Activated CD4-positive, alpha-beta T cell treated with anti-CD3 and anti-CD28 coated beads for 48 hours (primary cell): ENCODE measurements at places on chromosomes 13 and 19.

DNA sequence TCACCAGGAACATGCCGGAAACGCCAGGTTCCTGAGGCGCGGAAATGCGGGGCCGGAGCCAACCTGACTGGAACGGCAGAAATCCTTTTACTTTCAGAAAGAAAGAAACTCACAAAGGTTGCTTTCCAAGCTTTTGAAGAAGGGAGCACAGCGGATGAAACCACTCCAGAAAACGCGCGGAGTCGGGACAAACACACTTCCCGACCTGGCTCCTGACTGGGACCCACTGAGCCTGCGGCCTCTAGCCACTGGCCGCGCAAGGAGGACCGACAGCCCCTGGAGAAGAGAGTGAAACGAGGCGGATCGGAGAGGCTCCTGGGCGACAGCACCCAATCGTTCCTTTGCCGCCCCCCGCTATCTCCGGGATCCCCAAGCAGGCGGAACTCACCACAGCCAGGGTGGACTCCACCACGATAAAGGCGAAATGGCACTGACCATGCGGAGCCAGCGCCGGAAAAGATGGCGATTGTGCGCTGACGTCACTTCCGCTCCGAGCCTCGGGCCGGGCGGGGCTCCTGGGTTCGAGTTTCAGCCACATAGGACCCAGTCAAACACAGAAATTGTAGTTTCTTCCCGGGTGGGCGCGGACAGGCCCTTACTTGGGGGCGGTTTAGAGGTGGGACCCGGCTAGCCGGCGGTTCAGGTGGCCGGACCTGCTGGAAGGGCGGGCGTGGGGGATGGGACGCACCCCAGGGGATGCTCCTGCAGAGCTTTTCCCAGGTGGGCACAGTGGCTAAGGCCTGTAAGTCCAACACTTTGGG lies at the start of gene ZNF121:
TSS of gene ZNF121 (minus strand) at position 432 of the 761 bp plus-strand sequence. CDS start 16,407 bp downstream, outside the sequence.
- DNase-seq, result peak; percentile 89

DNA sequence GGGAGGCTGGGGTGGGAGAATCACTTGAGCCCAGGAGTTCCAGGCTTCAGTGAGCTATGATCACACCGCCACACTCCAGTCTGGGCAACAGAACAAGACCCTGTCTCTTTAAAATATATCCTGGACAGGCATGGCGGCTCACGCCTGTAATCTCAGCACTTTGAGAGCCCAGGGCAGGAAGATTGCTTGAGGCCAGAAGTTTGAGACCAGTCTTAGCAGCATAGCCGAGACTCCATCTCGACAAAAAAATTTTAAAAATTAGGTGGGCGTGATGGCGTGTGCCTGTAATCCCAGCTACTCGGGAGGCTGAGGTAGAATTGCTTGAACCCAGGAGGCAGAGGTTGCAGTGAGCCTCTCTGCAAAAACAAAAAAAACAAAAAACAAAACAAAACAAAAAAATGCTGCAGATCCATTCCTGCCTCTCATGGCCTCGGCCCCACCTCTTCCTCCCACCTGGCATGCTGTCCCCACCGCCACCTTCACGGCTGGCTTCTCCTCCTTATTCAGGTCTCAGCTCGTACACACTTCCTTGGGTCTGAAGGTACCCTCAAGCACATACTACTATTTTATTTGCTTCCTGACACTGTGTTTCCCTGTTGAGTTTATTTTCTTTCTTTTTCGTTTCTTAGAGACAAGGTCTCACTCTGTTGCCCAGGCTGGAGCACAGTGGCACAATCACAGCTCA lies 5.3 kb downstream of the RFX1 start:
- DNase-seq, result no peak

DNA sequence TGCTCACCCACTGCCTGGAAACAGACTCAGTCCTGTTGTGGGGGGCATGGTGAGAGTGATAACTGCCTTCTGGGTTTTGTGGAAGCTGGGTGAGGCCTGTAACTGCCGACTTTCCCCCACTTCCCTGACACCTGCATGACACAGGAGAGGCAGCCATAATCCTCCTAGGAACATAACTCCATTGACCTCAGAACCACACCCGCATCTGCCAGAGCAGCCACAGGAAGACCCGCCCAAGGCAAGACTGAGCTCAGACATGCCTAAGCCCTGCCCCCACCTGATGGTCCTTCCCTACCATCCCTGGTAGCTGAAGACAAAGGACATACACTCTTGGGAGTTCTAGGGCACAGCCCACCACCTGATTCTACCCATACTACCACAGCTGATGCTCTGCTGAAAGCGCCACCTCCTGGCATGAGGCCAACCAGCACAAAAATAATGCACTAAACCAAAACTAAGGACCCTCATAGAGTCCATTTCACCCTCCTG lies 326.7 kb downstream of the RBM26 start:
- DNase-seq, result no peak

DNA sequence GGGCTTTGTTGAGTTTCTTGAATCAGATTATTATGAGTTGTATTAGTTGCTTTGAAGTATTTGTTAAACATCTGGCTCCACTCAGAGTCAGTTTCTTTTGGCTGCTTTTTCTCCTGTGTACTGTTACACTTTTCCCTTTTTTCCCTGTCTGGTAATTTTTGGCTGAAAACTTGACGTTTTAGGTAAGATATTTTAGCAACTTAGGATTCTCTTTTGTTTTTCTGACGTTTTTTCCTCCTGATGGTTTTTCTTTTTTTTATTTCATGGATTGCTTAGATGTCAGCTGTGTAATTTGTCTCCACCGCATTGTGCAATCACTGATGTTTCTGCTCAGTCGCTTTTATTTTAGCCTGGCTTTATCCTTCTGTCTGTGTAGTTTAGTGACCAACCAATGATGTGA lies 20.7 kb downstream of the RFC3 start:
- no peak for DNase-seq

- no peak for DNase-seq
Observed at GRCh38 chr13:34747507-34747906, 194.6 kb upstream of the NBEA start.

DNA sequence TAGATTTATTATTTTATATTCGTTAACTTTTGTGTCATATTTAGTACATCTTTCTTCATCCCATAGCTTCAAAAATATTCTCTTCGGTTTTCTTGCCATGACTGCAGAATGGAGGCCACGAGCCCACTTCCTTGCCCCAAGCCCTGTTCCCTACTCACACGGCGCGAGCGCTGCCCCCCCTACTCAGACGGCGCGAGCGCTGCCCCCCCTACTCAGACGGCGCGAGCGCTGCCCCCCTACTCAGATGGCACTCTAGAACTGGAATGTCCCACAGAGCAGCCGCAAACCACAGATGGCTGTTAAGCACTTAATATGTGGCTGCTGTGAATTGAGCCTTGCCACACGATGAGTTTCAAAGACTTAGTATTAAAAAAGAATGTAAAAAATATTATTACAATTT lies 102.2 kb upstream of the PEG3 start:
- DNase-seq, result no peak

DNA sequence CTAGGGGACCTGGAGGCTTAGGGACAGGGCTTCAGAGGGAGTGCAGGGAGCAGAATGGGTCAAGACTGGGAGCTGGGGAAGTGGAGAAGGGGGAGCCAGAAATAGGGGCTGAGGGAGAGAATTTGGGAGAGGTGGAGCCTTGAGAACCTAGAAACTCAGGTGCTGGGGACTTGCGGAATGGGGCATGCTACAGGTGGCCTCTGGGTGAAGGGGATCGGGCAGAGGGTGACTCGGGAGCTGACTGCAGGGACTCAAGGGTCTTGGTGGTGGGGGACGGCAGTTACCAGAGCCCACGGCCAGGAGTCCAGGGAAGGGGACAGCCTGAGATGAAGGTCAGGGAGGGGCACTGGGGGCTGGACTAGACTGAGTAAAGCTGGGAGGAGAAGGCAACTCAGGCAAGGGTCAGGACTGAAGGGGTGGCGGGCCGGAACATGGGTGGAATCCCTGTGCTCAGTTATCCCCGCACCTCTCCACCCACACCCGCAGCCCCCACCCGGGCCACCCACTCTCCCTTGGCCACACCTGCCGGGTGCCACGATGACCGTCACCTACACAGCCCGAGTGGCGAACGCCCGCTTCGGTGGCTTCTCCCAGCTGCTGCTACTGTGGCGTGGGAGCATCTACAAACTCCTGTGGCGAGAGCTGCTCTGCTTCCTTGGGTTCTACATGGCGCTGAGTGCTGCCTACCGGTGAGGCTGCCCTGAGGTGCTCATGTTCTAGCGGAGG lies 628 bp downstream of the BEST2 start:
- DNase-seq, result no peak

- no peak for DNase-seq
Observed at GRCh38 chr13:35926859-35927530, 204.2 kb downstream of the DCLK1 start.

DNA sequence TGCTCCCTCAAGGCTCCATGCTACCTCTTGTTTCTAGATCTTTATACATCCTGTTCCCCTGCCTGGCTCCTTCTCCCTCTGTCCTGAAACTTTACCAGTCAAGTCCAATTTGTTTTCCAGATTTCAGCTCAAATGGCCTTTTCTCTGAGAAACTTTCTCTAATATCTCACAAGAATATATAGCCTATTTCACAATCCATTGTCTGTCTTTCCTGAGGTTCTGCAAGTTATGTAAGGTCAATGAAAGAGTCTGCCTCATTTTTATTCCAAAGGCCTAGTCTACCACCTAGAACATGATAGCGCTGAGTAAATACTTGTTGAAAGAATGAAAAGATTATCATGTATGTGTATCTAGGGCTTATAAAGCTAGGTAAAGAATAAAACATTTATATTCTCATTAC lies 348.8 kb downstream of the SPRY2 start:
- DNase-seq, result no peak

DNA sequence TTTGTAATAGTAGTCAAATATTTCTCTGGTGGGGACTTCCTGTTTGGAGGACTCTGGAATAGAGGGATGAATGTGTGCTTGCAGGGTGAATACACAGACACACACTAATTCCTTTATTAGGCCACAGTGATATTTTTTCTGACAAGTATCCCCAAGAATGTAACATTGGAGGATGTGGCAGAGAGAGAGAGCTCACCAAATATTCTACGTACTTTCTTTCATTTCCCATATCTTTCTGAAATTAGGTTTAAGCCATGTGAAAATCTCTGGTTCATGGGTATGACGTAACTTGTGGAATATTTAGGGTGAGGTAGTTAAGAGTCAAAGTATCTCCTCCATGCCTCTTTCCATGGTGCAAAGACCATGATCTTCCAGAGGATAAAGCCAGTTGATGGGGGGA lies 463.4 kb downstream of the DIAPH3 start:
- DNase-seq, result no peak

DNA sequence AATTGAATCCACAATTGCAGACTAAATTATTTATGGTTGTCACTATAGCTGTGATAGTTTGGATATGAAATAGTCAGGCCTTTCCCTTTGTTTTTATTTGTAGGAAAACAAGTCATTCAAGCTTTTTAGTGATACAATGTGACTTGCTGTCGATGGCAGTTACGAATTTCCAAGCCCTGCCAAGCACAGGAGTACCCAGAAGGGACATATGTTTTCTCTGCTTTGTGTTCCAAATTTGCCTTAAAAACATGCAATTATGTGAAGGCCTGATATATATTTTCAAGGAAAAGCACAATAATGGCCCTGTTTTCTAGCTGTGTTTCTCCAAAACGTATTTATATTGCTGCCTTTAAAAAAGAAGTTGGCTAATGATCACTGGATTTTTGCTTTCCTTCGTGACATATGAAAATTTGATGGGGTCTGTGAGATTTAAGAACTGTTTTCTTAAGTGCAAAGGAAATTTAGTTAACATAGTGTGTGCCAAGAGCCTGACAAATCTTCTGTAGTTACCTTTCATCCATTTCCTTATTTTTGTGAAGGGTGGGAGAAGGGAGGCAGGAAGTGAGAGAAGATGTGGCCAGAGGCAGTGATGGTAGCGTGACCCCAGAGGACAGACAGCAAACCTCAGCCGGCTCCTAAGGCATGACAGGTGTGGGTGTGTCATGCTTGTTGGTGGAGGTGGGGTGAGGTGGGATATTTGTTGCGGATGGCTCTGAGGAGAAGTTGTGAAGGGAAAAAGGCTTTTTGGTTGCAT lies 79.6 kb downstream of the TEX26 start:
- no peak for DNase-seq

- DNase-seq, result no peak
Observed at GRCh38 chr13:20140487-20140886, 20.4 kb downstream of the GJA3 start.

GRCh38 chr19:41934849-41935374 lies 6.7 kb upstream of the ERFL start:
- DNase-seq, result peak; percentile 81

DNA sequence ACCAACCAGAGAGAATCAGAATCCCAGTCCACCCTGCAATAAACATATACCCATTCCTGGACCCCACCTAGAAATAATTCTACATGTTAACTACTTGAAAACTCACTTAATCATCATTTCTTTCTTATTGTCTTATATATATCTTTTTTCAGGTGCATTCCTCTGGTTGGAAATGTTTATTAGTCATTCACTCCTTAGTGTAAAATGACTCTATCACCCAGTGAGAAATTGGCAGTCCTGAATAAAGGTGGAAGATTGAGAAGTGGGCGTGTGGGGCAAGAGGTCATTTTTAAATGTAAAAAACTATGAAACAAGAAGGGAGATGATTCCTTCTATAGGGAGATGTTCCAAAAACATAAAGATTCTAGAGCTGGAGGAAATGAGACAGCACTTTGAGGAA lies 101.2 kb upstream of the MBNL2 start:
- no peak for DNase-seq

DNA sequence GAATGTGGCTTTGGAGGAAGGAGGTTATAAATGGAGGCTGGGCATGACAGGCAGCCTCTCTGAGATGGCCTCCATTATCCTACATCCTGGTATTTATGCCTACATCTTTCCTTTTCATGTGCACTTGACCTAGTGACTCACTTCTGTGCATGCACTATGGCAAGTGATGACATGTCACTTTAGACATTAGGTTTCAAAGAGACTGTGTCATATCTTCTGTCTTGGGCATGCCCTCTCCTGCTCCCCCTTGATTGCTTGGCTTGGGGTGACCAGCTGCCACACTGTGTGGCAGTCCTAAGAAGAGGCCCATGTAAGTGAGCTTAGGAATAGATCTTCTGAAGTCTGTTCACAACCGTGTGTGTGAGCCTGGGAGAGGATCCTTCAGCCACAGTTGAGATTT lies 472.8 kb downstream of the FGF9 start:
- DNase-seq, result no peak

GRCh38 chr13:71866335-71867130 lies 471 bp downstream of the DACH1 start:
- DNase-seq, result peak; percentile 28

- DNase-seq, result peak; percentile 76
Observed at GRCh38 chr19:34350161-34350561, 14.8 kb upstream of the GPI start.

- DNase-seq, result no peak
Observed at GRCh38 chr13:106919133-106919532, 351.2 kb upstream of the ARGLU1 start.

- DNase-seq, result no peak
Observed at GRCh38 chr19:58560921-58561320, 2.5 kb upstream of the UBE2M start.

GRCh38 chr19:33446330-33447293 lies 73.1 kb downstream of the CEBPG start:
- DNase-seq, result no peak

- DNase-seq, result no peak
Observed at GRCh38 chr19:6374161-6374709, 1.5 kb downstream of the PSPN start.
